ENCODE measurements at places on chromosomes 5 and 9.
A peak's percentile ranks its signal among the peaks of the same experiment; 100 is the strongest.

DNA sequence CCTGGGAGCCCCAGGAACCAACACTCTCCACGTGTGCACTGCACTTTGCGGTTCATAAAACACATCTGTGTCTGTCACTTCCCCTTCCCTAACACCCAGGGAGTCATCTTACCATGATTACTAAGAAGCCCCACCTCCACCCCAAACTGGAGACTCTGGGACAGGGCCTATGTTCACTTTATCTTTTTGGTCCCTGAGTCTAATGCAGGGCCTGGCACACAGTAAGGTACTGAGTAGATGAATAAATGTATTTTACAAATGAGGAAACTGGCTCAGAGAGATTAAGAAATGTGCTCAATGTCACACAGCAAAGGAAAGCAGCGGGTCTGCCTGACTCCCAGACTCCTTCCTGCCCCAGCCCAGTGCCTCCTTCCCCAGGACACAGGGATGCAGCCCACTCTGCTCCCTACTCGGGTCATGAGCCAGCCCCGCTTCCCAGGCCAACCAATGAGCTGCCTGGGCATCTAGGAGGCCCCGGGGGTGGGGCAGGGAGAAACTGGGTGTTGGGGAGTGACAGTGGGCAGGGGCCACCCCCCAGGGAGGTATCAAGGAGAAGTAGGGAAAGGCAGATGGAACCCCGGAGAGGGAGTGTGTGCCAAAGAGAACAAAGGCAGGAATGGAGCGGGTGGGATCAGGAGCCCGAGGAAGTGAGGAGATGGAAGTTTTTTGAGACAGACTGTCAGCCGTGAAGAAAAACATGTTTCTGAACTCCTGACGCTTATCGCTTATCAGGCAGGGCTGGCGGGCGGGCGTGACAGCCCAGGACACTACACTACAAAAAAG, 30.5 kb downstream of the SHB start:
- DNase-seq: no peak

DNA sequence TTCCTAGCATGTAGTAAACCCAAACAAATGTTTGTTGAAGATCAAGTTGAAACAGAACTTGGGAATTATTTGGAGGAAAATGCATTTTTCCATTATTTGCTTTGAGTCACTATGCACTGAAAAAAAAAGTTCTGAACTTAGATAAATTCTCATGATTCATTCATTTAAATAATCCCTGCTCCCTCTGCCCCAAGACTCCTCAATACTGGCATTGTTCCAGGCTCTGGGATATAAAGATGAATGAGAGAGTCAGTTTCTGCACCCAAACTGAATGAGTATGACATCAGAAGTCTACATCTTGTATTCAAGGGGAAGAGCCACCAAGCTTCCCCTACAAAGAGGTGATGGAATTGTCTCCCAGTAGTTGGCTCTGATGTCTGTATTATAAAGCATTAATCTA, 123.9 kb downstream of the SEC61B start:
- no peak for DNase-seq

DNA sequence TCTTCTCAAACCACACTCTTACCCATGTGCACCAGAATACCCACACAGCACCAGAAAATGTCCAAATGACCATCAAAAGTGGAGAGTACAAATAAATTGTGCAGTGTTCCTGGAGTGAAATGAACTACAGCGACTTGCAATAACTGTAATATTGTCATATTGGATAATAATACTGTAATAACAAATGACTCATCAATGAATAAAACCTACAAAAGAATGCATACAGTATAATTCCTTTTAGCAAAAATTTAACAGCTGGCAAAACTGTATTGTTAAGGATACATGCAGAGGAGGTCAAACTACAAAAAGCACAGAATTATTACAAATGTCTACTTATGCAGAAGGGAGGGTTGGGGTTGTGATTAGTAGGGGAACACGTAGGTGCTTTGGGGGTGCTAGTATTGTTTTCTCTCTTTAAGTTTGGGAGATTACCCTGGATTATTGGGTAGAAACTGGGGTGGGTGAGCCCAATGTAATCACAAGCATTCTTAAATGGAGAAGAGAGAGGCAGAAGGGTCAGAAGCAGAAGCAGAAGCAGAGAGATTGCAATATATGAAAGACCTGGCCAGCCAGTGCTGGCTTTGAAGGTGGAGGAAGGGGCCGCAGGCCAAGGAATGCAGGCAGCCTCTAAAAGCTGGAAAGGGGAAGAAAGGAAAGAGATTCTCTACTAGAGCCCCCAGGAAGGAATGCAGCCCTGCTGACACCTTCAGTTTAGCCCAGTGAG, 21.8 kb downstream of the IRF1 start:
- DNase-seq: no peak

DNA sequence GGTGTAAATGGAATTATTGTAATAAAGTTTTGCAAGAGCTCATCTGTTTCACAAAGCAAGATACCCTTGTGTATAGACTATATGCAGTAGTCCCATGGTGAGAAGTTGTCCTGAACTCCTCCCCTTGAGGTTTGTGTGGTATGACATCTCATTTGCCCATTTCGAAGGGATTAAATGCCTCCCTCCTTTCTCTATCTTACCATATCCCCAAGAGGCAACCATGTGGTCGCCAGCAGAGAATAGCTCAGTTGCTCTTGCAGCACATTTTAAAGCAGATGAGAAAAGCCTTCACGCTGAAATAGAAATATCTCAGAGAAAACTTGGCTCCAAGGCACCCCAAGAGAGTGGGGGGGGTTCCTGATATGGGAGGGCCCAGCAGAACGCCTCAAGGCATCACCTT, 4.6 kb downstream of the SEMA6A start:
- no peak for DNase-seq

GRCh38 chr9:137610944-137611343, 5.5 kb downstream of the ARRDC1 start:
- DNase-seq: no peak

DNA sequence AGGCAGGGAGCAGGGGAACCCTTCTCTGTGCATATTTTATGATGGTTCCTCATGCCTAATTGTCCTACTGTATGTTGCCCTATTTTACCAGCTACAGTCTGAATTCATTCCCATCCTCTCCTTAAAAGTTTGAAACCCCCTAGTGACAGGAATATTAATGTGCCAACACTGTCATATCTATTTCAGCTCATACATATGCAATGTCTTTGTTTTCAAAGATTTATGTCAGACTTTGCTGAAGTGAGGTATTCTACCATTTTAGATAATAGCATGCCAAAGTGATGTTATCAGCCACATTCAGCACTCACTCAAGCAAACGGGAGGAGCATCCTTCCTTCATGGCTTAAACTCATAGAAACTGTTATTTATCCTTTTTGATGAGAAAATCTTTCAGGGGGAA, 696.5 kb downstream of the NR2F1-AS1 start:
- no peak for DNase-seq

GRCh38 chr9:16289639-16290038, 580.8 kb downstream of the BNC2 start:
- peak; percentile 64 for DNase-seq

- no peak for DNase-seq
Measured at GRCh38 chr5:101915554-101915953, 380.5 kb downstream of the SLCO4C1 start.

Measured in coronary artery (tissue), 2 donors.